ENCODE measurements at places on chromosomes 11 and 22. TPM values are rescaled to one million over a fixed set of nuclear protein-coding genes. Genes with fewer than 3 reads are reported as not detected.

- DNase-seq: peak; percentile 87
Measured at GRCh38 chr11:116791002-116791812, 472 bp downstream of the APOA5 start.

DNA sequence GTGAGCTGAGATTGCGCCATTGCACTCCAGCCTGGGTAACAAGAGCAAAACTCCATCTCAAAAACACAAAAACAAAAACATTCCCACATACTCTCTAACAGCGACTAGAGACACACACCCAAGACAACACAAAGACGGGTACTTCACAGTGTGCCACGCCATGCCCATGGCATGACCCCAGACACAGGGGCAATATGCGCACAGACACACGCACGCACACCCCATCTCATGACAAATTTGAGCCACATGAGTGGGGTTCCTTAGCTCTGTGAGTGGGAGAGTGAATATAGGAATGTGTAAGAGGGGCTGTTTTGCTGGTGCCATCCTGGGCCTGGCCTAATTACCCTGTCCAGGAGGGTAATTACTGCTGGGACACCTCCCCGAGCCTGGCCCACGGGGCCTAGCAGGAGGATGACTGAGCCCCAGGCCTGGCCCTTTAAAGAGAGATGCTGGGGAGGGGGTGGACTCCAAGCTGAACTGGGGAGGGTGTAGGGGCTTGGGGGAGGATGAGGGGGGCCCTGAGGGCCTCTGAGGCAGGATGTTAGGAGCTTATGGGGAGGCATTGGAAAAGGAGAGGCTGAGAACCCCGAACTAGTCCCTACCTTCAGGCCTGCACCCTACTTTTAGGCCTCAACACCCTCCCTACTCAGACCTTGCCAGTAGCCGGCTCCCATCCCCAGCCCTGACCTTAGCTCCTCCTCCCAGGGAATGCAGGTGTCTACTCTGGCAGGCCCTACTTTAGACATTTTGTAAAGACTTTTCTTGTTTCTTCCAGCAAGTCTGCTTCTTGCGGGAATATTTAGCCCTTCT is 1.5 kb downstream of the LTBP3 start:
- DNase-seq: no peak

- DNase-seq: no peak
Measured at GRCh38 chr11:43989162-43989981, 46.9 kb downstream of the C11orf96 start.

- DNase-seq: peak; percentile 94
Measured at GRCh38 chr11:123301696-123302400, 106.8 kb upstream of the CLMP start.

DNA sequence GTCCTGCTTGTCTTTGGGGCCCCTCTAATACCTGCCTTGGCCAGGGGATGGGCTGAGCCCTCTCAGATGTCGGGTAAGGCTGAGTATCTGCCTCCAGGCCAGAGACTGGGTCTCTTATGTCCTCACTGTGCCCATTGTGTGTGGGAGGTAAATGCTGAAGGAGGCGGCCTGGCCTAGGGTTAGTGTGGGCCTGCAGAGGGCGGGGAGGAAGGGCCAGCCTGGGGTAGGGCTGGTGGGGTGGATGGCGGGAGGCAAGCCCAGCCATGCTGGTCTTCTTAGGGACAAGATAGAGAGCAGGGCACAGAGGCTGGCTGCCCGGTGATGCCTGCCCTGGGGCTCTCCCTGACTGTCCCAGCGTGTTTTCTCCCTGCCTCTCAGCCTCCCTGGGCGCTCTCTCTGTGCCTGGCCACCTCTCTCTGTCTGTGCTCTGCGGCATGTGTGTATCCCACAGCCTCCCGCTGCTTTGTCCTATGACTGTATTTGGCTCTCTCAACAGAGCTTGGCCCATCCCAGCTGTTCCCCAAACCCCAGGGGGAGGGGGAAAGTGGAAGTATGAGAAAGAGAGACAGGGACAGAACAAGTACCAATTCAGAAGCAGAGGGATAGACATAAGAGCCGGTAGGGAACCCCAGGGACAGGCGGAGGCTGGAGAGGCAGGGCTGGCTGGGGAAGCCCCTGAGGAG is 57.0 kb downstream of the PDE2A start:
- DNase-seq: peak; percentile 29

GRCh38 chr11:91459840-91460239 is 764.8 kb upstream of the FAT3 start:
- no peak for DNase-seq

DNA sequence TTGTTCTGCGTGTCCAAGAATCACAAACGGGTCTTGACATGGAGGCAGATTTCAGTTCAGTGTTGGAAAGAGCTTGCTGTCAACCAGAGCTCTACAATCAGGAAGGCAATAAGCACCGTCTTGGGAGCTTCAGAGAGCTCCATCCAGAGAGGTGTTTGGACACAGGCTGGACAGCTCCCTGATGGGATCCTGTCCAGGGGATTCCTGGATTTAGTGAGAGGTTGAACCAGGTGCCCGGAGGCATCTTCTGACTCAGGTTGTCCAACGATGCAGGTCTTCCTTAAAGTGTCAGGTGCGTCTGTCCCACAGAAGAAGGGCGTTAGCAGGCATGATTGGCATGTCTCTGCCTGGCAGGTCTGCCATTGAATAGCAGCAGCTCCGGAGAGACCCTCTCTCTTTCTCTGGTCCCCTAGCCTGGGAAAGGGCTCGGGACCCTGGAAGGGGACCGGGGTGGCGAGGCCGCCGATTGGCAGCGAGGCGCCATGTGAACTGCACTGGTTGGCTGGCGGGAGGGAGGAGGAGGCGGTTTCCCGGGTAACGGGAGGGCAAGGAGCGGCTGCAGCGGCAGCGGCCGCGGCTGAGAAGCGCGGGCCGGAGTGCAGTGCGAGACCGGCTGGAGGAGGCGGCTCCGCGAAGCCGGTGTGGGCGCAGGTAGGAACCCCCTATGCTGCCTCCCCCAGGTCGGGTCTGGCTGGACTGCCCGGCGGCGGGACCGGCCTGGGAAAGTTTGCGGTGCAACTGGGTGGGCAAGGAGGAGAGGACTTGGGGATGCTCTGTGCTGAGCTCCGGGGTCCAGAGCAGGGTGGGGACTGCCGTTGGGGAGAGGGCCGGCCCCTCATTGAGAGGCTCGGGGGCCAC is 104.1 kb upstream of the E2F8 start:
- peak; percentile 94 for DNase-seq

GRCh38 chr11:125446279-125446678 is 49.8 kb downstream of the FEZ1 start:
- DNase-seq: no peak

DNA sequence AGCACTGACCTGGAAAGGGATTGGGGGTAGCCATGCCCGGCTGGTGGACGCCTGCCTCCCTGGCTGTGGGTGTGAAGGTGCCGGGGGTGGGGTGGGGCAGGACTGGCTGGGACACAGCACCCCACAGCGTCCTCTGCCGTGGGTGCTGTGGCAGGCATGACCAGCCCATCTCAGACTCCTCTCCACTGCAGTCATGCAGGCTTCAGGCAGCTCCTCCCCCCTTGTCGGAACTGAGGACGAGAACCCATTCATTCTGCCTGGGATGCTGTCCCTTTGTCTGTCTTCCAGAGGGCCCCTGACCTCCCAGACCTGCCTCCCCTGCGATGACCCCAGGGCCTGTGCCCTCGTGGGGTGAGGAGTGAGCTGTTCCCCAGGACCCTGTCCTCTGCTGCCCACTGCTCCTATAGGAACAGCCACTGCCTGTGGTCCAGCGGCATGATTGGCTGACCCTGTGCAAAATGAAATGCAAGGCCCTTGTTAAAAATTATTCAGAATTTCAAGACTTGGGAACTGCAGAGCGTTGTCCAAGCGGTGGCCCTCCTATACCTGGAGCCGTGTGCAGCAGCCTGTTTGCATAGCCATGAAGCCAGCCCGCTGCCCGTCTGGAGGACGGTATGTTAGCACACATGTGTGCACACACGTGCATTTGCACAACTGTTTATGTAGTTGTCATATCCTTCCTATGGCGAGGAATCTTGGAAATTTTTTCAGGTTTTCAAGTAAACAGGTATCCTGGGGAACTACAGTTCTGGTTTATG is 1122.3 kb downstream of the BRD1 start:
- peak; percentile 45 for DNase-seq

- no peak for DNase-seq
Measured at GRCh38 chr11:1042626-1043562, 6.4 kb upstream of the MUC6 start.

- no peak for DNase-seq
Measured at GRCh38 chr22:46315976-46316375, 19.3 kb downstream of the GTSE1 start.

- DNase-seq: no peak
Measured at GRCh38 chr11:78415338-78415737, 2.3 kb downstream of the GAB2 start.

DNA sequence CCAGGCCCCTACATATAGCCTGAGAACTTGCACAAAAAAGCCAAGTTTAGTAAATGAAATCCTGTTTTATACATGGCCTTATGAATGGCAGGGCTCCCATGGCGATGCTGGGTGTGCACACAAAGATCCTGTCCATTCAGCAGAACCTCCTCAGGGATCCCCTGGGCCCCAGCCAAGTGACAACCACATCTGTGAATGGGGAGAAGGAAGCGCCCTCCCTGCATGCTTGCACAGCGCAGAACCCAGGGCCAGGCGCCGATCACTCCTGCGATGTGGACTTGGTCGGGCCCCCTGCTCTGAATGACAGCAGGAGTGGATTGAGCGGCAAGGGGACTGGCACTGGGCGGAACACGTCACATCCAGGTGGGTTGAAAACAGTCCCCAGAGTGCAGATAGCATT is 4.5 kb upstream of the CDC42EP2 start:
- peak; percentile 26 for DNase-seq

- DNase-seq: no peak
Measured at GRCh38 chr11:33706546-33706945, 5.9 kb upstream of the C11orf91 start.

- peak; percentile 62 for DNase-seq
Measured at GRCh38 chr11:93089474-93090102, 108.2 kb downstream of the SLC36A4 start.

GRCh38 chr11:69520186-69520916 is 38.9 kb downstream of the LINC01488 start:
- DNase-seq: no peak

The HEPHL1 gene
- not detected for total RNA-seq

The FBXO7 gene
- total RNA-seq: 65.2 TPM

The TRIM49 gene
- not detected for total RNA-seq

Data from neural progenitor cell (in vitro differentiated cells).